ENCODE measurements at places on chromosomes 1 and 21.

- DNase-seq: no peak
Measured at GRCh38 chr1:181445436-181445835, 37.9 kb upstream of the CACNA1E start.

DNA sequence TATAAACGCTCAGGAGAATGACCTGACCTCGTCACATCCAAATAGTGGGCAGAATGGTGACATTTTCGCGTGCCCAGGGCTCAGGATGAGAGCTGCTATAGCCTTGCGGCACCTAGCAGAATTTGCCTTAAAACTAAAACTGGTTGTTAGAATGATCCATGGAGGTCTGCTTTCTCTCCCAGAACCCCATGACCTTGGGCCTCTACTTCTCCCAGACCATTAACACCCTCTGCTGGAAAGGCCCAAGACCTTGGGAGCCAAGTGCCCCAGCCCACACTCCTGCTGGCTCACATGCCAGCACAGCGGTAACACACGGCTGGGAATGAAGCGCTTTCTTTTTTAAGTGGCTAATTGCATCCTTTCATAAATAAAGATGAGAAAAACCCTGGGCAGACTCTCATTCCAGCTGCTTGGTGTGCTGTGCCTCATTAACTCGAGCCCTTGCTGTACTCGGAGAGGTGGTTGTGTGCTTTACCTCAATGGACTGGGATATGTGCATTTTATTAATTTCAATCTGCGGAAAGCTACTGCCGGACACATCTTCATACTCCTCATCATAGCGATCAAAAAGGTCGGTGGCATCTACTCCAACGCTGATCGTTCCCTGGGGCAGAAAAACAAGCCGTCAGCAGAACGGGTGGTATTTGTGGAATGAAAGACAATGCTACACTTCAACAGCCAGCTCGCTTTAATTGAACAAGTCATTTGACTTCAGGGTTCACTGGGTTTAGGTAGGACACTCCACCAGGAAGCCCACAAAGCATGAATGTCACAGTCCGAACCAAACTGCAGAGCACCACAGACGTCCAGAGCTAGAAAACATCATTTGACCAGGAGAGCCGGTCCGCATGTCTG is 29.0 kb downstream of the THAP3 start:
- no peak for DNase-seq

GRCh38 chr1:10561497-10561896 is 86.7 kb downstream of the PEX14 start:
- DNase-seq: no peak

DNA sequence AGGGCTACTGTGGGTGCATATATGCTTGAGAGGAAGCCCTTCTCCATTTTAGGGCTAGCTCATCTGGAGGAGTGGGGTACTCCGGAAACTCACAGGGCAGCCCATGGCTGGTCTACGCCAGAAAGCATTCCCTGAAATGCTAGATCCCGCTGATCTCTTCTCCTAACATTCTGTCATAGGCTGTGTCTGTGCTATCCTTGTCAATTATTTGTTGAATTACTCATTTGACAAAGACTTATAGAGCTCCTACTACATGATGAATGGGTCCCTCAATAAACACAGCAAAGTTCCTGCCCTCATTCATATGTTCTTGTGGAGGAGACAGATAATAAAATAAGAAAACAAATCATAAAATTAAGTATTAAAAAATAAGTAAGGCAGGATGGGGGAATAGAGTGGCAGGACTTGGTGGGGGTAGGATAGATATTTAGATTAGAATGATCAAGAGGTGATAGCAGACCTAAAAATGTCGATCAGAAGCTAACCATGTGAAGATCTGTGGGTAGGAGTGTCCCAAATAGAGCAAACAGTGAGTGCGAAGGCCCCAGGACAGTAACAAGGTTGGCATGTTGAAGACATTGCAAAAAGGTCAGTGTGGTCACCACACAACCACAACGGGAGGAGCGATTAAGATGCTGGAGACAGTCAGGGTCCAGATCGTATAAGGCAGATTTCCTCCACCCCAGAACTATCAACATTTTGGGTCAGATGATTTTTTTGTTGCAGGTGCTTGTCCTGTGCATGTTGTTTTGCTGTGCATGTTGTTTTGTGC is 13.2 kb downstream of the NGF start:
- DNase-seq: no peak

GRCh38 chr1:233509526-233509925 is 104.4 kb upstream of the KCNK1 start:
- DNase-seq: no peak

DNA sequence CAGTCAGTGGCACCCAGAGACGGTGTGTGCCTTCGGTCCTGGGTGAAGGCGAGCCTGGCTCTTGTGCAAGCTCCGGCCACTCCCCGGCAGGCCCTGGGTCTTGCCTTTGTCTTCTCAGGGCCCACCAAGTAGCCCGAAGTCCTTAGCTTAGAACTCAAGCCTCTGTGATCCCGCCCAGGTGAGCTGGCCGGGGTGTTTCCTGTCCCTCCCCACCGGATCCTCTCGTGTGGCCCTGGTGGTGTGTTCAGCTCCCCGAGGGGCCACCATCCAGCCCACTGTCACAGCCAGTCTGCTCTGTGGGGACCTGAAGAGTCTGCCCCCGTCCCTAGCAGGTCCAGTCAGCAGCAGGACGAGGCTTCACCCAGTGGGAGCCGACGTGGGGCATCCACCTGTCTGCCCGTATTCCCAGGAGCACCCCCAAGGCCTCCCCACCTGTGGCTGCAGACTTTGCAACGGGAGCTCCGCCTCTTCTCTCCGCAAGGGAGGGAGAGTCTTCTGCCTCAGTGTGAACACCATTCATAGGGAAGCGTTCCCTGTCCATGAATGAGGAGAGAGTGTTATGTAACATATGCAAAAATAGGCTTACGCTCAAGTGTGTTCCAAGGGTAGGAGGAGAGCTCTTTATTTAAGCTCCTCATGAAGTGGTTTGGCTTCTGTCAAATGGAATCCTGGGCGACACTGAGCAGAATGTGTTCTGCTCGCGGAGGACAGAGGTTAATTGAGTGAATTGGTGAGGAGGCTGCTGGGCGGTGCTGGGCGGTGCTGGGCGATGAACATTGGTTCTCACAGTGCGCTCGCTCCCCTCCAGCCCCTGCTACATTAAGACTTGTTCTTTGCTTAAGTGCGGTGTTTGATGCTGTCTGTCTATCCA is 108.9 kb downstream of the CRYAA start:
- DNase-seq: no peak
